Skin of body (tissue), 3 donors: ENCODE measurements at places on chromosomes 16 and 17. TPM values are rescaled to one million over a fixed set of nuclear protein-coding genes. Genes with fewer than 3 reads are reported as not detected.
A peak's percentile ranks its signal among the peaks of the same experiment; 100 is the strongest.

GRCh38 chr16:67571981-67572431 lies 9.7 kb downstream of the CTCF start:
- DNase-seq = no peak

DNA sequence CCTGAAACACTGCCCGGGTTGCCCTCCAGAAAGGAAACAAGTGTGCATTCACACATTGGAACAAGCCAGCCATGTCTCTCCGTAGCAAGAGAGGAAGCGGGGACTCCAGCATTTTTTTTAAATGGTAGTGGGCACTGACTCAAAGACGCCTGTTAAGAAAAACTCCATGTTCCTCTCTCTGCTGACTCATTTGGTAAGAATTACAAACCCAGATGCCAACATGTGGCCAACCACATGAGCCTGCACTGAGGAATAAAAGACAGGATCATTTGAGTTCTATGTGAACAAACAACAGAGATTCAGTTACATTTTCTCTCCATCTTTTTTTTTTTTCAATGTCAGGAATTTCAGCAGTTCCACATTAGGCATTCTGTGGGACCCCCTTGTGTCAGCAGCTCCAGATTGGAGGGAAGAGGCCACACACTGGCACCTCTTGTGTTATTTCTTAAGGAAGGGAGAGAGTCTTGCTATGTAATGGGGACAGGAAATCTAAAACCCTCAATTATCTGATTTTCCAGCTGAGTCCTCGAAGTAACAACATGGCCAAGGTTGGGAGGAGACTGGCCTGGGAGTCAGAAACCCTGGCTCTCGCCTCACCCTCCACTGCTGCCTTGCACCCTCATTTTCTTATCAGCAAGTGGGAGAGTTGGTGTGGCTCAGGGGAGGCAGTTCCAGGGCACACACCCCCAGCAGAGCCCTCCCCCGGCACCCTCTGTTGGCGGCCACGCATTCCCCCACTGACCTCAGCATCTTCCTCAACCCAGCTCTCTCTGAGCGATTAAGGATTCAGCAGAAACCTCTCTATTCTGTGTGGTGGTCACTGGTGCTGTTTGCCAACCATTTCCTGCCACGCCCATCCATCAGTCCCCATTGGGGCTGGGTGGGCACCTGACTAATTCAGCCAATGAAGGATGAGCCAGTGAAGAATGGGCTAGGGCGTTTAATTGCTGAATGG lies 173.0 kb downstream of the FOXL1 start:
- DNase-seq = peak; percentile 48

DNA sequence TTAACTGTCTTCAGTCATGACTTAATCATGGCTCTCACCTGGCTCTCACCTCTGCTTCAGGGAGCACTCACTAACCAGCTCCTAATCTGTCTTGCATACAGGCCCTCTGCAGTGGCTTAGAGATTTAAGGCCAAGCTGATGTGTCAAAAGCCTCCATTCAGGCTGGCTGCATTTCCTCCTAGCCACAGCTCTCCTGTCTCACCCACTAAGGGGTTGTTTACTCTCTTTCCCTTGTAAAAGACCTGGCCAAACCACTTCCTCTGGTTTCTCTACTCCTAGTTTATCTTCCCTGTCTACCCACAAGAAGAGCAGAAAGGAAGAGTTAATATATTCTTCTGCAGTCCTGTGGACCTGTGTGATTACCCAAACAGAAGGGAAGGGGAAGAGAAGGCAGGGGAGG lies 9.3 kb upstream of the ASIC2 start:
- DNase-seq = no peak

The NT5C gene
- 27.7 TPM for total RNA-seq

The PIK3R5 gene
- total RNA-seq = 2.1 TPM

- no peak for DNase-seq
Observed at GRCh38 chr17:68356949-68357455, 65.7 kb downstream of the ARSG start.

- DNase-seq = peak; percentile 75
Observed at GRCh38 chr16:57084257-57084770, 8.1 kb upstream of the CPNE2 start.

The TBX2 gene
- 2.5 TPM for total RNA-seq

The KRTAP1-1 gene
- 7.5 TPM for total RNA-seq

DNA sequence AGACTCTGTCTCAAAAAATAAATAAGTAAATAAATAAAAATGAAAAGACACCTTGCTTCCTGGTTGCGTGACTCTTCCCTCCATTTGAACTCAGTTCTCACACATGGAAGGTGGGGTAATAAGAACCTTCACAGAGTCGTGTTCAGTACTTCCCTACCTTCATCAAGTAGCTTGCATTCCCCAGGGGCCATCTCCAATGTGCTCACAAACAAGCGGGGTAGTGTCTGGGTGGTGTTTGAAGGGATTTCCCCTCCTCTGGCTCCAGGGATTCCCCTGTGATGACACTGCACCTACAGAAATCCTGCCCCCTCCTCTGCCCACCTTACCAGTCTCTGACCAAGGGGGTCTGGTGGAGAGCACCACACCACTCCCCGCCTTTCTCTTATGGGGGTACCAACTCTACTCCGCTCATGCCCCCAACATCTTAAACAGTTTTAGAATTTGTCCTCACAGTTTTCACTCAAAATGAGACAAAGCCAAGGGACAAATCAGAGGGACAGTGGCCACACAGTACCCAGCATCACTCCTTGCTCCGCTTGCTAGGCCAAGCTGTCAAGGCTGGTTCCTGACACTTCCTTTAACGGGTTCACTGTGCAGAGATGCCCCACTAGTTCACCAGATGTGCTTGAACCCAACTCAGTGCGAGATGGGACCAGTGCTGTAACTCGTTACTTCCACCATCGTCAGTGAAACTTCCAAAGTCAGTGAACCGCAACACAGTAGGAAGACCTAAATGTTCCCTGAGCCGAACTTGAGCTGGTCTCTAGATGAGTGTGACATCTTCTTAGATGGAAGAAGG lies 69.1 kb downstream of the COPRS start:
- no peak for DNase-seq

DNA sequence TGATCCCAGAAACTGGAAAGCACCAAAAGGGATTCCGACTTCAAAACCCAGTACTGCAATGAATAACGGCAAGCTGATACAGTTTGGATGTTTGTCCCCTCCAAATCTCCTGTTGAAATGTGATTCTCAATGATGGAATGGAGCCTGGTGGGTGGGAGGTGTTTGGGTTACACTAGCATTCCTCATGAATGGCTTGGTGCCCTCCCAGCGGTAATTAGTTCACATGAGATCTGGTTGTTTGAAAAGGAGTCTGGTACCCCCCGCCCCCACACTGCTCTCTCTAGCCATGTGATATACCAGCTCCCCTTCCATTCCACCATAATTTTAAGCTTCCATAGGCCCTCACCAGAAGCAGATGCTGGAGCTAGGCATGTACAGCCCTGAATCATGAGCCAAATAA lies 40.1 kb downstream of the RANBP10 start:
- DNase-seq = no peak

- no peak for DNase-seq
Observed at GRCh38 chr16:80993307-80993706, 13.4 kb downstream of the CMC2 start.

The CACNG5 gene
- total RNA-seq = not detected

- DNase-seq = no peak
Observed at GRCh38 chr17:56217921-56218320, 64.6 kb downstream of the ANKFN1 start.

GRCh38 chr17:76390003-76390421 lies 5.6 kb downstream of the SPHK1 start:
- DNase-seq = no peak

DNA sequence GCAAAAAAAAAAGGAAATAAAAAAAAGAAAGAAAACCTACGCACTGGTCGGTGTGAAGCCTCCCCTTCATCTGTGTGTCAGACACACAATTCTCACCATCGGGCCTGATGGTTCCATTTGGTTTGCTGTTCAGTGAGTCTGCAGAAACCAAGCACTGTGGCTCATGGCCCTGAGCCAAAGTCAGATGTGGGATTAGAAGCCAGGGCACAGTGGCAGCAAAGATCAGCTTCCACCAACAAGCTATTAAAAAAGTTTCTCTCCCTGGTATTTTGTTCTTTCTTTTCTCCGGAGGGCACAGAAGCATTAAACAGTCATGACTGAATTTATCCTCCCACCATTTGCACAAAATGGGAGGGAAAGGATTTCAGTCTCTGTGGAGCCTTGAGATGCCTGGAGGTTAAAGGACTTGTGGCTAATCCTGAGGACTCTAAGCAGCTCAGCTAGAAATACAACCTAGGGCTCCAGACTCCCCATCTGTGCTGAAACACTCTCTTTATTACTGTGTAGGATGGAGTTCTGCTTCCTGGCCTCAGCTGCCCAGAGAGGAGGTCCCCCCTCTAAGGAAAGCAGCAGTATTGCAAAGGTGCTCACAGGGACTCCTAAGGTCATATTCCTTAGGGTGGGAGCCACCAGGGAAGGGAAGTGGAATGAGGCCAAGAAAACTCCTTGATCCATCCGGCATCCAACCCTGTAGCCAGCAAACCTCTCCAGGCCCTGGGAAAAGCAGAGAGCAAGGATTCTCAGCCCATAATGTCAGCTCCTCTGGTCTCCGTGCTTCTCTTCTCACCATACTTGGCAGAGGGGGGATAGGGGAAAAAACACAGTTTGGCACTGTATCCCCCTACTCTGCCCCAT lies 28.2 kb downstream of the SLC39A11 start:
- no peak for DNase-seq

DNA sequence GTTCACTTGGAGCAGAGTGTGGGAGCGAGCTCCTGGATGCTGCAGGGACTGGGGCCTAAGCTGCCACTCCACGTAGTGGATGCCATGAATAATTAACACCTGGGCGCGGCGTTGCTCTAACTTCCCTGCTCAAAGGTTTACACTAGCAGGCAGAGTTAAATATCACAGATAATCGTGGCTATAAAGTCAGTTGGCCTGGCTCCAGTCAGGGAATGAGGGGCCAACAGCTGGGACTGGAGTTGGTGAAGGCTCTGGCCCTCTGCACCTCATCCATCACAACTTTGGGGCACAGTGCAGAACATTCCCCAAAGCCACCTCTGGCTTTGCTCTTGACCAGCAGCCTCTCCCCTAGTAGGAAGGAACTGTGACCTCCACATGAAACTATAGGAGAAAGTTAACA lies 10.9 kb downstream of the HOXB4 start:
- no peak for DNase-seq

The SLFN14 gene
- 1.6 TPM for total RNA-seq

DNA sequence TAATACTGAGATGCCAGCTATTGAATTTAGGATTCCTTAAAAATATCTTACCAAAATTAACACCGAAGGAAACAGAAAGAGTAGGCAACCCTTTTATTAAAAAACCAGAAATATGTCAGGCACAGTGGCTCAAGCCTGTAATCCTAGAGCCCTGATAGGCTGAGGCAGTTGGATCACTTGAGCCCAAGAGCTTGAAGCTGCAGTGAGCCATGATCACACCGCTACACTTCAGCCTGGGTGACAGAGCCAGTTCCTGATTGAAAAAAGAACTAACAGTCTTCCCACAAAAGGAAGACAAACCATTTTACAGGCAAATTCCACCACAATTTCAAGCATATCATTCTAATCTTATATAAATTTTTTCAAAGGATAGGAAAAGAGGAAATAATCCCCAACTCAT lies 15.6 kb downstream of the SLFN12 start:
- no peak for DNase-seq

DNA sequence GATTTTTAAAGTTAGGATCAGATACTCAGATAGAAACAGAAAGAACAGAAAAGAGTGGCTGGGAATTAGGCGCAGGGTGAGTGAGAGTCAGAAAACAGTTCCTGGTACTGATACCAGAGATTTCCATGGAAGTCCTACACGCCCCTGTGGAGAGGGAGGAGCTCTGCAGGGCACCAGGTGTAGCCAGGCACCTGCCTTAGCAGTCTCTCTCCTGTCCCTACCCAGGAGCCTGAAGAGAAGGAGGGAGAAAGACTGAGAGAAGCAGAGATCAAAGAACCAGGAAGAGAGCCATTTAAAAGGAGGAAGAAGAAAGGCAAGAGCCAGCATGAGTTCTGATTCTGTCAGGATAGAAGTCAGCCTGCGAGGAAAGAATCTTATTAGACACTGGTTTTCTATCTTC lies 65.0 kb downstream of the CBLN1 start:
- DNase-seq = no peak

GRCh38 chr17:82372249-82373071 lies 895 bp downstream of the UTS2R start:
- DNase-seq = no peak

The LSM12 gene
- 12.2 TPM for total RNA-seq

The KDM6B gene
- 30.6 TPM for total RNA-seq

The C16orf46 gene
- 0.69 TPM for total RNA-seq

DNA sequence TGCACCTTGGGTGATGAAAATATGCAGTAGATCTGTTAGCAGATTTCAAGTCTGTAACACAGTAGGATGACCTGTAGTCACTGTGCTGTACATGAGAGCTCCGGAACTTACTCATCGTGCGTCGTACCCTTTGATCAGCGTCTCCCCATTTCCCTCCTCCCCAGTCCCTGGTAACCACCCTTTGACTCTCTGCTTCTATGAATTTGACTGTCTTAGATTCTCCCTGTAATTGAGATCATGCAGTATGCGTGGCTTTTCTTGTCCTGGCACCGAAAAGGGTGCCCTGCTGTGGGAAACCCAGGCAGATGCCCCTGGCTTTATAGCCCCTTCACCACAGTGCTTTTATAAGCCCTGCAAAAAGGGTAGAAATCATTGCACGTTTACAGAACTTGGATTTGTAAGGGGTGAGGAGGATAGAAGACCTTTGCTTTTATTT lies 20.5 kb downstream of the CLEC16A start:
- no peak for DNase-seq

The MPP2 gene
- 3.0 TPM for total RNA-seq

- no peak for DNase-seq
Observed at GRCh38 chr17:61157246-61157886, 242.3 kb upstream of the TBX2 start.

- DNase-seq = peak; percentile 39
Observed at GRCh38 chr17:40582328-40582901, 17.1 kb upstream of the CCR7 start.

DNA sequence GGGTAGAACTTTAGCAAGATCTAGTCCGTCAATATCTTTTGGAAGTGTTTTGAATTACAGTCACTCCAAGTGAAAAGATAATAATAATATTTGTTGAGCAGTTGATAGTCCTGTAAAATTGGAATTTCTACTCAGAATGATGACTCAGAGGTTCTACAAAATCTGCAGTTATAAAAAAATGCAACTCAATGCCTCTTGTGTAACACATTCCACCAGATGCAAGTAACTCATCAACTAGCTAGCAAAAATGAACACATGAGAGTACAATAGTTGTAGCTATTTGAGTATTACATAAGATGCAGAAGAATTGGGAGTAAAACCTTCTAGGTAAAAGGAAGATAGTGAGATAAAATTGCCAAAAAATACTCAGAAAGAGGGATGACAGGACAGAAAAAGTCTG lies 177.2 kb downstream of the CDH8 start:
- DNase-seq = no peak
